ENCODE measurements at places on chromosomes 16 and 17. TPM values are rescaled to one million over a fixed set of nuclear protein-coding genes. Genes with fewer than 3 reads are reported as not detected.

Gene FGF11
- total RNA-seq = 14.1 TPM

Gene ZACN
- total RNA-seq = 0.09 TPM

Gene SBK1
- total RNA-seq = 69.7 TPM

Gene RHBDL1
- total RNA-seq = 7.6 TPM

Gene ZNF747
- total RNA-seq = 18.4 TPM

Gene GH2
- 0.77 TPM for total RNA-seq

Gene UTS2R
- 0.94 TPM for total RNA-seq

Gene GPRC5B
- 138 TPM for total RNA-seq

Gene SPIRE2
- 6.9 TPM for total RNA-seq

Gene PRSS36
- 0.72 TPM for total RNA-seq

Gene PLA2G10
- total RNA-seq = 2.2 TPM

Gene NHLRC4
- 0.42 TPM for total RNA-seq

Gene HS3ST2
- 3.1 TPM for total RNA-seq

Gene PDE6G
- 5.7 TPM for total RNA-seq

Gene TNFRSF13B
- 0.28 TPM for total RNA-seq

Gene RNF112
- 0.81 TPM for total RNA-seq

Gene NXN
- total RNA-seq = 93.6 TPM

Gene TEDC2
- 45.4 TPM for total RNA-seq

Gene KRTAP16-1
- total RNA-seq = not detected

Gene SLC7A6OS
- 21.1 TPM for total RNA-seq

Gene ABI3
- total RNA-seq = 2.4 TPM

Gene SLC5A2
- total RNA-seq = 0.52 TPM

Gene GALK1
- 38.4 TPM for total RNA-seq

Gene CRISPLD2
- total RNA-seq = 2.1 TPM

Gene SMIM36
- not detected for total RNA-seq

Gene AURKB
- 171 TPM for total RNA-seq

Gene UMOD
- total RNA-seq = not detected

Gene GNGT2
- total RNA-seq = 0.42 TPM

Gene LASP1
- total RNA-seq = 121 TPM

Gene HAGHL
- 25.2 TPM for total RNA-seq

Gene DNAI2
- not detected for total RNA-seq

Gene TBC1D3C
- total RNA-seq = not detected

Gene C17orf78
- not detected for total RNA-seq

Gene NAT9
- 63.5 TPM for total RNA-seq

Gene IL21R
- 0.07 TPM for total RNA-seq

Gene EVI2A
- not detected for total RNA-seq

Gene KRT23
- not detected for total RNA-seq

Data from H9 (cell line).